ENCODE measurements at places on chromosomes 6 and 20.
A peak's percentile ranks its signal among the peaks of the same experiment; 100 is the strongest.

- no peak for DNase-seq
These were observed 66.6 kb downstream of the TNFAIP3 start for GRCh38 chr6:137933696-137934095.

DNA sequence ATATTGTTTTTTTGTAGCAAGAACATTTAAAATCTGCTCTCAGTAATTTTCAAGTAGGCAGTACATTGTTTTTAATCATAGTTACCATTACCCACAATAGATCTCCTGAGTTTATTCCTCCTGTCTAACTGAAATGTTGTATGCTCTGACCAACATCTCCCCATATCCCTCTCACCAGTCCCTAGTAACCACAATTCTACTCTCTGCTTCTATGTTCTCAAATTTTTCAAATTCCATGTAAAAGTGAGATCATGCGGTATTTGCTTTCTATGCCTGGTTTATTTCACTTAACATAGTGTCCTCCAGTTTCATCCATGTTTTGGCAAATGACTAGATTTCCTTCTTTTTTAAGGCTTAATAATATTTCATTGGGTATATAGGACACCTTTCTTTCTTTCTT is 300.5 kb downstream of the KCNQ5 start:
- no peak for DNase-seq

GRCh38 chr6:1575210-1576041 is 34.3 kb upstream of the FOXC1 start:
- no peak for DNase-seq

- no peak for DNase-seq
These were observed 41.8 kb downstream of the BMP7 start for GRCh38 chr20:57224641-57225138.

DNA sequence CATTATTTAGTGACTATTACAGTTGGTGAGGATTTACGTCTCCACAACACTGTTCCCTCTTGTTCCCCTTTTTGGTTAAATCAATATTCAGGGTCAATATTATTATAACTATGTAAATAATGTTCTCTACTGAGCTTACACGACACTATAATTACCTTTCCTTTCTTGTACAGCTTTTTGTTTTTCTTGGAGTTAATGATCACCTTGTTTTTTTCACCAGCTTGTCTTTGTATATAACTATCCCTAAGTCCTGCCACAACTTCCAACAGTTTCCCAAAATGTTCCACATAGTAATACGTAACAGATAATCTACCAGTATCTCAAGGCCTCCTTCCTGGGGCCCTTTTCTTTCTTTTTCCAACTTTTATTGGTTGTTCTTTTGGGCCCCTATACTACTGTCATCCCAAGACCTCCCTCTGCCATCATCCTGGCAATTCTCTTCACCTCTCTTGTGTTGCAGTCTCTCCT is 142.0 kb upstream of the SOX4 start:
- DNase-seq = no peak

DNA sequence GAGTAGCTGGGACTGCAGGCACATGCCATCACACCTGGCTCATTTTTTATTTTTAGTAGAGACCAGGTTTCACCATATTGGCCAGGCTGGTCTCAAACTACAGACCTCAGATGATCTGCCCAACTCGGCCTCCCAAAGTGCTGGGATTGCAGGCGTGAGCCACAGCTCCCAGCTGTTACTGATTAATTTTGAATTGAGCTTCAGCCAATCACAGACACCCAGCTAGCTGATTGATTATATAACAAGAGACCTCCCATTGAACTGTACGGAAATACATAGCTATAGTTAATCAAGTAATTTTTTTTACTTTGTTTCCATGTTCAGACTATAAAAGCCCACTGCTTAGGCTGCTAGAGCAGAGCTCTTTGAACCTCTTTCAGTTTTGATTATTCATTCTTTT is 31.6 kb downstream of the PKIB start:
- no peak for DNase-seq

- DNase-seq = peak; percentile 52
These were observed 6.9 kb upstream of the HELZ2 start for GRCh38 chr20:63580796-63581461.

DNA sequence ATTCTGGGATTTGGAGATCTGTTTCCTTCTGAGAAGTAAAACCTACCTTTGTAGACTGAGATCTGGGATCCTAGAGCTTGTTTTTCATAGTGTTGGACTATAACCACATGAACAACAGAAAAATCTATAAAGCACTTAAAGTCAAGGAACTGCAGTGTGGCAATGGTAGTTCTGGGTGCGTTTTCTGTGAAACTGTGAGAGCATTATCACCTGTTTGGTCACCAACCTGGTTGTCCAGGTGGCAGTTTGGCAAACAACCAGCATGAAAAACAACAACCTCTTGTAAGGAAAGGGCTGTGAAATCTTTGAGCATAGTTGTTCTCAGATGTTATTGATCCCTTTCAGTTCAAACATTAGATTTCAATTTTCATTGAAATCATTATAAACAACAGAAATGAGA is 215.8 kb upstream of the CITED2 start:
- DNase-seq = no peak
